Progenitor cell of endocrine pancreas (in vitro differentiated cells): ENCODE measurements at places on chromosomes 12 and 14.

- DNase-seq = no peak
Observed at GRCh38 chr12:123879101-123879500, 93.5 kb downstream of the CCDC92 start.

DNA sequence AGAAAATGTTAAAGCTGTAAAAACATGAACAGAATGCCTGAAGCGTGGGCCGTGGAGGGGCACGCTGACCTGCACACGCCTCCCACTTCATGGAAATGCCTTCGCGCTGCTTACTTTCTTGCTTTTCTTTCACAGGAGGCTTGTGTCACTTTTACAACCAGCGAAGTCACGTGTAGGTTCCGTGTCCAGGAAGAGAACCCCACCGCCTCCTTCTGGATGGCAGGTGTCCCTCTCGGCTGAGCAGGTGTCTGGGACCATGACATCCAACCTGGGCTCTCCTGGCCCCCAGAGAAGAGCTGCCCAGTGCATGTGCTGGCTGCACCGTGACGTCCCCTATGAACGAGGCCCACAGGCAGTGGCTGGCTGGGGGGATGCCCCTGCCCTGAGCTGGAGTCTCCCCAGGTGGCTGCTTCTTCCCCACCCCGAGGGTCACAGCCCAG lies 345.0 kb upstream of the SFSWAP start:
- no peak for DNase-seq

DNA sequence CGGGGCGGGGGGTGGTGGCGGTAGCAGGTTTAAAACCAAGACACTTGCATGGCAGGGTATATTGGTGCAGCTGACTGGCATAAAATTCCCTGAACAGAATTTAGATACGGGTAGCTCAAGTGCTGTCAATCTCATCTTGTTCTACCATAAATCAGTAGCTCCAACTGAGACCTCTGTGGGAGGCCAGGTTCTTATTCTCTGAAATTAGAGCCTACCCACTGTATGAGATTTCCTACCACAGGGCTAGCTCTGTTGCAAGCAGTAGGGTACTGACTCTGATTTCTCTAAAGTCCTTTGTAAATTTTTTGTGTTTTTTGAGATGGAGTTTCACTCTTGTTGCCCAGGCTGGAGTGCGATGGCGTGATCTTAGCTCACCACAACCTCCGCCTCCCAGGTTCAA lies 3.3 kb upstream of the RPLP0 start:
- no peak for DNase-seq

GRCh38 chr12:41652981-41653380 lies 464.9 kb downstream of the PDZRN4 start:
- DNase-seq = no peak

DNA sequence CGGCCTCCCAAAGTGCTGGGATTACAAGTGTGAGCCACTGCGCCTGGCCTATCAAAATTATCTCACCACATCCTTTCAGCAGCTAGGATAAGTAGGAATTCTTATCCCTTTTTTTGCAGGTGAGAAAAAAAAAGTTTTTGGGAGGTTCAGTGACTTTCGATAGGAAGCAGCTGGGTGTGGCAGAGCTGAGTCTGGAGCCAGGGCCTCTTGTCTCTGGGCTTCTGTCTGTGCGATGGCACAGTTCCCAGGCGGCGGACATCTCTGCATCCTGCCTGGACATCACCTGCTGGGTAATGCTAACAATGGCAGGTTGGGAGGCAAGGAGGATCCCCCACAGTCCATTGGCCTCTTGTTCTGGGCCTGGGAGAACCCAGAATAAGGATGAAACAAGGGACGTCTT lies 12.5 kb downstream of the NRXN3 start:
- no peak for DNase-seq

GRCh38 chr12:102676812-102677211 lies 196.4 kb upstream of the IGF1 start:
- DNase-seq = no peak

DNA sequence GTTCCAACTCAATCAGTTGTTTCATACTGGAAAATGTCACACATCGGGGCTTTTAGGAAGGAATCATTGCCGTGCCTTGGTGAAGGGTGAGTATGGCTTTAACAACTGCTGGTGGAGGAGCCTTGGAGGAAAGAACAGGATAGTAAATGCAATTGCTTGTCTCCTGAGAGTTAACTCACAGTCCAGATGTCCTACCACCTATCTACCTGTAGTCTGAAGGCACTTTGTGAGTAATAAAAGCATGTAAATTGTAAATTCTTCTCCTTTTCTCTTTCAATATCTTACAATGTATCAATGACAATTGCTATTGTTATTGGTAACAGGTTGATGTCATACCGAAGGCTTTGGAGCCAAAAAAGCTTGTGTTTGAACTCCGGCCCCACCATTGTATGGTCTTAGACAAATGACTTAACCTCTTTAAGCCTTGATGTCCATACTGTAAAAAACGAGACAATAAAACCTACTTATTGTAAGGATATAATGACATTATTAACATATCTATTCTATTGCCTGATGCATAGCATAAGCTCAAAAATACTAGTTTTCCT lies 397.4 kb downstream of the ADAMTS20 start:
- DNase-seq = no peak

GRCh38 chr14:50312734-50313054 lies 570 bp downstream of the DMAC2L start:
- DNase-seq = no peak

GRCh38 chr12:61422786-61423185 lies 837.4 kb upstream of the USP15 start:
- no peak for DNase-seq

- no peak for DNase-seq
Observed at GRCh38 chr14:77763316-77763715, 2.4 kb upstream of the SNW1 start.

- DNase-seq = no peak
Observed at GRCh38 chr14:54697001-54697400, 130.1 kb downstream of the SAMD4A start.

GRCh38 chr14:99387880-99388279 lies 92.8 kb downstream of the SETD3 start:
- DNase-seq = no peak

- DNase-seq = no peak
Observed at GRCh38 chr12:76519538-76519937, 40.0 kb downstream of the OSBPL8 start.

DNA sequence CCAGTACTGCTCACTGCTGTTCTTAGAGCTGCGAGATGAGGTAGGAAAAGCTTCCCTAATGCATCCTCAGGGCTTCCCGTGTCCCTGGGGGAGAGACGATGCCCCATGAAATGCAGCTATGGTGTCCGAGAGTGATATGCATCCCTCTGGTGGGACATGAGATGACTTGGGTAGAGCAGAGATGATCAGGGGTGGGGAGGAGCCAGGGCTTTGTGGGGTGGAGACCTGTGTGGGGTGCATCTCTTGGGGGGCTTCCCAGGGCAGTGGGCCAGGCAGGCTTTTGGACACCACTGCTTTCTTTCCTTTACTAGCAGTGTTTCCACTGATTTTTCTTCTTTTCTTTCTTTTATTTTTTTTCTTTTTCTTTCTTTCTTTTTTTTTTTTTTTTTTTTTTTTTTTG lies 147.3 kb downstream of the ADGRD1 start:
- no peak for DNase-seq

DNA sequence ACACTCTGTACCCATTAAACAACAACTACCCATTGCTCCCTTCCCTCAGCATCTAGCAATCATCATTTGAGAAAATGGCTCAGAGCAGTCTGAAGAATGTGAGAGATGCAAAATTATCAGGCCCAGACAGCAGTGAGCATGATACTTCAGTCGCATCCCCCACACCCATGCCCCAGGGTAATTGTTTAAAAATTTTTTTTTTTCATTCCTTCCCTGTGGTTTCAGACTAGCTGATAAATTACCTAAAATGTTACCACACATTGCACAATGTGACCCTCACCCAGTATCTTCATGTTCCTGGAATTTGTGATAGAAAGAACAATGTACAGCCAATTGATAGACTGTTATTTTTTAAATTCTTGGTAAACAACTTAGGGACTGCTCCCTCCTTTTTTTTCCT lies 11.3 kb upstream of the USP15 start:
- DNase-seq = no peak

- no peak for DNase-seq
Observed at GRCh38 chr14:89107626-89108025, 283.2 kb downstream of the TTC8 start.

GRCh38 chr12:28552251-28552970 lies 362.2 kb downstream of the CCDC91 start:
- no peak for DNase-seq

DNA sequence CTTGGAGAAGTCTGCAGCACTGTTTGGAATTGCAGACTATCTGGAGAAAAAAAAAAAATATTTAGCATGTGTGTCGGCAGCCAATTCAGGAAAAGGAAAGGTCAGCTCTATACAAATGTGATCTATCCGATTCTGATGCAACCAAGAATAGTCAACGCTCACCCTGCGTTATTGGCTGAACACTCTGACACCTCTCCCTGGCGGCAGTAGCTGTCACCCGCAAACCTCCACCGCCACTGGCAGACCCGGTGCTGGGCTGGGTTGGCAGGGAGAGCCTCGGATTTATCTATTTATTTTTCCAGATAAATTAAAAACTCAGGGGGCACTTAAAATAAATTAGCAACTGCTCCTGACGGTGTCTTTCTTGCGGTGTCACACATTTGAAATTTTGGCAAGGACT lies 409.7 kb downstream of the VRK1 start:
- no peak for DNase-seq
